ENCODE measurements at places on chromosomes 3 and 15.

- DNase-seq = no peak
Observed at GRCh38 chr15:31442699-31443111, 116.1 kb downstream of the KLF13 start.

DNA sequence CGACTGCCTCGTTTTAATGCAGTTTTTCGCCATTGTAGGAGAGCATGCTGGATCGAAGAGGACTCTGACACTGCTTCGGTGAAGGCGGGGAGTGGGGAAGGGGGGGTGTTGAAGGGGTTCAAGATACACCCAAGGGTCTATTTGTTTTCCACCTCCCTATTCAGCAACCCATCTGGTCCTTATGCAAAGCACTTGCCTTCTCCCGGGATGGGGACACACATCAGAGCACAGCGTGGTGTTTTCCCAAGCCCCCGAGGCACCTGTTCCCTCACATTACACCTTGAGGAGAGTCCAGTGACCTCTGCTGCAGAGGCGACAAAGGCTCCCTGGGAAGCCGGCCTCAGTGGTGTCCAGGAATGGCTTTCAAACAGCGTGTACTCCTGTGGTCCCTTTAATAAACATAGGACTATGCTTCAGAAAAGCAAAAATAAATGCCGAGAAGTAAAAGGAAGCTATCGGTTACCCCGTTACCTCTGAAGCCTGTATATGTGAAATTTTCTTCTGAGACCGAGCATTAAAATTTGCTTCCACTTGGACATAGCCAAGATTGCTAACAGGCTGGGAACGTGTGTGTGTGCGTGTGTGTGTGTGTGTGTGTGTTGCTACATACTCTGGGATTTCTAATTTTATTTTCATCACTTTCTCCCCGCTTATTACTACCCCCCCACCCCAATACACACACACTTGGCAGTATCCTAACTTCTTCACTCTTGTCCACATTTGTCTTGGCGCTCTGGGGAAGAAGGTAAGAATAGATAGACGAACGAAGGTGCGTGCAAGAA, 53.2 kb downstream of the CCDC54 start:
- no peak for DNase-seq

- no peak for DNase-seq
Observed at GRCh38 chr3:45552794-45553371, 41.7 kb upstream of the LIMD1 start.

- no peak for DNase-seq
Observed at GRCh38 chr3:134366928-134367811, 7.1 kb downstream of the AMOTL2 start.

GRCh38 chr3:33799202-33799551, 747 bp downstream of the PDCD6IP start:
- DNase-seq = no peak

DNA sequence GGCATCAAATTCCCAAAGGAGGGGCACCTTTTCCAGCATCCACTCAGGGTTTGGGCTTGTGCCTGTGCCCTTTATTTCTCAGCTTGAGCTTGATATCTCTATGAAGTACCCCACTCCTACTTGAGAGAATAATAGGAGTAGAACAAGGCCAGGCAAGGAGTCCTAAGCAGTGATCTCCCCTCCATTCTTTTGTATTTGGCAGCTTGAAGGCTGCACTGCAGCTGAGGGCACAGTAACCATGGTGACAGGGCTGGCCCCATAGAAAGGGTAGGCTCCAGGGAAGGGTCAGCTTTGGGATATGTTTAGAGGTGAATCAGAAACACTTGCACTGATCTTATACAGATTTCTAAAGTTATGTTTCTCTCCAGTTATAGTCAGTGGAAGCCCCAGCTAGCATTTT, 145.4 kb upstream of the SLC24A5 start:
- DNase-seq = no peak

- no peak for DNase-seq
Observed at GRCh38 chr15:96404560-96404959, 74.1 kb downstream of the NR2F2 start.

- no peak for DNase-seq
Observed at GRCh38 chr3:61841111-61841845, 279.9 kb downstream of the PTPRG start.

- no peak for DNase-seq
Observed at GRCh38 chr15:40836020-40836419, 7.5 kb upstream of the PPP1R14D start.

All from NCI-H2081 treated with DMSO at 0.1 percent for 48 hours (cell line).